Ecto neural progenitor cell (in vitro differentiated cells): ENCODE measurements at places on chromosomes 5 and 9.

GRCh38 chr5:37816331-37816730 lies 23.5 kb downstream of the GDNF start:
- no peak for DNase-seq

- peak; percentile 79 for DNase-seq
These were observed 21.0 kb downstream of the NR2F1 start for GRCh38 chr5:93603793-93604643.

DNA sequence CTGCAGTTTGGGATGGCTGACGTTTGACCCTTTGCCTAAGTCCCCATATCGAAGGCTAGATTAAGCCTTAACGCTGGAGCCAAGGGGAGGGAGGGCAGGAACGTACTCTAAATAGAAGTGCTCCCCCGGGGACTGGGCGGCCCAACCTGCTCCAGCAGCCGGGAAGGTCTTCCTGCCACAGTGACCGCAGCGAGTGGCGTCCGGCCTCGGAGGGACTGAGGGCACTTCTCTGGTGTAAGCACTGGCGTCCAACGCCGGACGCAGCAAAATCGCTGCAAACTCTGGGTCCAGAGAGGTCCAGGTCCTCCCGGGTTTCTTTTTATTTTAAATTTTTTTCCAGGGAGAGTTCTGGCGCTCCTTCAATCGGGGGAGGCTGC lies 505 bp upstream of the ACER2 start:
- no peak for DNase-seq

GRCh38 chr5:6582507-6583048 lies 50.3 kb downstream of the NSUN2 start:
- DNase-seq = no peak

- no peak for DNase-seq
These were observed 1.0 kb upstream of the SECISBP2 start for GRCh38 chr9:89317282-89317681.
